ENCODE measurements at places on chromosomes 2 and 18.

- DNase-seq, result peak; percentile 66
Measured at GRCh38 chr18:74498712-74499627, 2.8 kb downstream of the CNDP2 start.

DNA sequence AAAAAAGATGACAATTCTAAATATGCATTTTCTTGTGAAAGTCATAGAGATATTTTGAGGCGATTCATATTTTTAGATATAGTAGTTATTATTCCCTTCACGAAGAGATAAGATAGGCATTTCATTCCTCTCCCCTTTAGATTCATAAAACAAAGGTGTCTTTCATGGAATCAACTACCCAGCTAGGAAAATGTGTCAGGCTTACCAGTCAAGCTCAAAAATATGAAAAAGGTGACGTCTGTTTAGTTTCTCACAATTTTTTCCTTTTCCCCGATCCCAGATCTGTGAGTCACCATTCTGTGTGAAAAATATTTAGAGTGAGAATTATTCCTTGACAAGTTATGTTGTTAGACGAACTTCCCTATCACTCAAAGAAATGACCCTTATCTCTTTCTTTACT is 95.4 kb upstream of the FN1 start:
- DNase-seq, result no peak

DNA sequence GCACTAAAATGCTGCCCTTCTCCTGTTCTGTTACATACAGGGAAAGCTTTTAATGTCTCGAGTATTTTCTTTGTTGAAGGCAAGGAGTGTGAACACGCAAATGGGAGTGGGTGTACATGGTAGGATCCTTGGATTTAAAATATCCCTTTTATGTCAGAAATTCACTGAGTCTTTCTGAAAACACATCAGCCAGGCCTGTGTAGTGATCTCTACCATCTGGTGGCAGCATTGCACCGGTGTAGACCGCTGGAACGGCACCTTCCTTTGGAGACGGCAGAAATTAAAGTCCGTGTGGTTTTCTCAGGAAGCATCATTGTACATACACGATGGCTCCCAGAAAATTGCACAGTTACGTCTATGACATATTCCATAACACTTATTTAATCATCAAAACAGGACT is 515.8 kb downstream of the GALR1 start:
- DNase-seq, result no peak

GRCh38 chr2:33645861-33646260 is 46.8 kb upstream of the FAM98A start:
- no peak for DNase-seq

- DNase-seq, result no peak
Measured at GRCh38 chr18:43001821-43002220, 113.7 kb downstream of the RIT2 start.

DNA sequence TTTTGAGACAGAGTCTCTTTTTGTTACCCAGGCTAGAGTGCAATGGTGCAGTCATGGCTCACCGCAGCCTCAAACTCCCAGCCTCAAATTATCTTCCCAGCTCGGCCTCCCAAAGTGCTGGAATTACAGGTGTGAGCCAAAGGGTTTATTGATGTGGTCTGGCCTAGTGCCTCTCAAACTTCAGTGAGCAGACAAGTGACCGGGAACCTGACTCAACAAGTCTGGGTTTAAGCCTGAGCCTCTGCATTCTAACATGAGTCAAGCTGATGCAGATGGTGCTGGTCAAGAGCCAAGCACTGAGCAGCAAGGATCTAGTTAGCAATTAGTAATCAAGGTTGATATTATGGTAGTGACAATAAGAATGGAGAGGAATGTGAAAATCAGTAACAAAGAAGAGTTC is 21.3 kb downstream of the CDK15 start:
- no peak for DNase-seq

GRCh38 chr2:218582076-218582475 is 13.4 kb downstream of the CNOT9 start:
- no peak for DNase-seq

DNA sequence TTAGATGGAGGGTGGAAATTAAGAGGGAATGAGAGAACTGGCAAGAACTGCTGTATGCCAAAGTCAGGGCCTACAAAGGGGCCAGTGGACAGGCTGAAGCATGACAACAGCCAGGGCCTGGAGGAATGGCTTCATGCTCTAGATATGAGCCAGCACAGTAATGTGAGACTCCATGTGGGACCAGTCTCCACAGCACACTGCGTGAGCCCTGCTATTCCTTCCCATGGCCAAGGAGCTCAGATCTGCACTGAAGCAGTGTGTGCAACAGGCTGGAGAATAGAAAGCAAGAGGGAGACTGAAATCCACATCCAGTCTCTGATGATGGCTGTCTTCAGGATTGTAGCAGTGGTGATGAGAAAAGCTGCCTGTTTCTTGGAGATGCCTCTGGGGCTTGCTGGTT is 162.8 kb downstream of the TPGS2 start:
- no peak for DNase-seq

DNA sequence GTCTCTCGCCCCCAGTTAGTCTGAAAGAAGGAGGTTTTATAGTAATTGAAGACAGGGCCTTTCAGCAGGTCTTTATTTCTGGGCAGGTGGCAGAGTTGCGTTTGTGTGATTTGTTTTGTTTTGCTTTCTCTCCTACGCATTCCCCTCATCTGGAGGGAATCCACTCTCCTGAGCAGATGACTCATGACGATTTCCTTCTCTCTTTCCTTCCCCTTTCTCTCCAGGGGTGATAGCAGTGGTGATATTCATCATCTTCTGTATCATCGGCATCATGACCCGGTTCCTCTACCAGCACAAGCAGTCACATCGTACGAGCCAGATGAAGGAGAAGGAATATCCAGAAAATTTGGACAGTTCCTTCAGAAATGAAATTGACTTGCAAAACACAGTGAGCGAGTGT is 888.8 kb downstream of the CNTNAP5 start:
- DNase-seq, result no peak

- DNase-seq, result no peak
Measured at GRCh38 chr2:15112216-15112615, 448.9 kb downstream of the NBAS start.

GRCh38 chr2:241156971-241157441 is 6.7 kb downstream of the PPP1R7 start:
- no peak for DNase-seq

DNA sequence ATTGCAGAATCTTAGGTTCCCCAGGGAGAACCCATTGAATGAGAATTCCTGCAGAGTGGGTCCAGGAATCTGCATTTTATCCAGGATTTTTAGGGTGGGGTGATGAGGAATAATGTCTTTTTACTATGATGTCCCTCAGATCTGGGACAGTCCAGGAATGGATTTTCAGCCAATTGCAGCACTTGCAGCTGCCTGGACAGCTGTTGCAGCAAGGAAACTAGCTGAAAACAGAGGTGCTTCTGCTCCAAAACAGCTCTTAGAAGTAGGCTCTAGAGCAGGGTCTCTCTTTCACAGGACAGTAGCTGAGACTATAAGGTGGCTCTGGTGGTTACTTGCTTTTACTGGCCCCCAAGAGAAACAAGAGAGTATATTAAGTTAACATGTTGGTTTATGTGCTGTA is 9.1 kb downstream of the GLI2 start:
- DNase-seq, result no peak

DNA sequence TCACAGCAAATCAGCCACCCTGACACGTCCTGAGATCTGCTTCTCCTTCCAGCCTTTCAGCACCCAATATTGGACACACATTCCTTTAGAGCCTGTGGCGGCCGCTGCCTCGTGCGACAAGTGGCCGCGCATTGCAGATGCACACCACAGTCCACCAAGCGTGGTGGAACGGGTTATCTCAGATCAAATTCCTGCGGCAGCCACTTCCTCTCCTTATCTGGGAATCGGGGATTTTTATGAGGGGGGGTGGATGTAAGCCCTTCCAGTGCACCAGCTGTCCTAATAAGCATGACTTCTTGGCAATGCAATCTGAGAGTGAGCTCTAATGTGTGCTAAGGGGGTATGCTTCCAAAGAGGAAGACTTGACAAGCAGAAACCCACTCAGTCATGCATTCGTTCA is 18.3 kb upstream of the BMP10 start:
- DNase-seq, result no peak
